ENCODE measurements at places on chromosomes 4 and X.

- no peak for DNase-seq
These were observed 120.0 kb upstream of the EGFL6 start for GRCh38 chrX:13449441-13449840.

GRCh38 chr4:102324730-102325129 is 20.6 kb downstream of the SLC39A8 start:
- DNase-seq = no peak

DNA sequence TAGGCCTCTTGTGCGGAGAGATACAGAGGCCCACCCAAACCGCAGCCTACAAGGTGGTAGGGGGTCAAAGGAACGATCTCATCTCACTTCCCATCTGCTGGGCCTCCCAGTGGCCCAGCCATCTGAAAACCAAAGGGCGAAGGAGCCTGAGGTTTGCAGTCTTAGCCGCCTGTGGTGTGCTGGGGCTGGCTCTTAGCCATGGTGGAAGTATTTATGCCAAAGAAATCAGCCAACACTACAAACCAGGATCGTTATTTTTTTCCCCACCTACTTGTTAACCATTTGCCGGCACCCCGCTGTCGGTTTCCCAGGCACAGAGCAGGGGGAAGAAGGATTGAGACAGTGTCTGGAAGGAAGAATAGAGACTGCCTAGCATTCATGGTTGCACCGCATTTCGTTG is 30.9 kb upstream of the CDKL5 start:
- no peak for DNase-seq

DNA sequence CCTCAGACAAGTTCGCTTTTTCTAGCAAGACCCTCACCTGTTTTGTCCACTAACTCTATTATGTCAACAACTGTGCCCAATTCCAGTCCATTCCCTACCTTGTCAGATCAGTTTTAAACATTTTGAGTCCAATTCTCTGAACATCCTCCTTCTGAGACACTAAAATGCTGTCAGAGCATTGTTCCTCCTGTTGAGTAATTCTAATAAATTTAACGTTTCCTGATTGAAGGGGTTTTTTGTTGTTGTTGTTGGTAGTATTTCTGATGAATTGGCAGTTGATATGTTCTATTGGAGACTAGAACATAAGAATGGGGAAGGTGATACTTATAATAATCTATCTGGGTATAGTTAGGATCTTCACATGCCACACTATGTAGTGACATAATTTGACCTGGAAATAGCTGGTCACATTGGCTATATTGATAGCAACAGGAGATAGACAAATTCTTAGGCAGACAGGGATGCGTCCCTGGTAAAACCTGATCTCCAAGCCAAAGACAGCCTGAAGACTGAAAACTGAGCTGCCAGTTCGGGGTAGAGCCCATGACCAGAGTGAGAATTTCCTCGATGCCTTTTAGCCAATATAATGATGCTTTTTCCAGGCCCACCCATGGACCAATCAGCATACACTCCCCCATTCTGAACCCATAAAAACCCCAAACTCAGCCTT is 12.4 kb upstream of the CXCL2 start:
- no peak for DNase-seq

DNA sequence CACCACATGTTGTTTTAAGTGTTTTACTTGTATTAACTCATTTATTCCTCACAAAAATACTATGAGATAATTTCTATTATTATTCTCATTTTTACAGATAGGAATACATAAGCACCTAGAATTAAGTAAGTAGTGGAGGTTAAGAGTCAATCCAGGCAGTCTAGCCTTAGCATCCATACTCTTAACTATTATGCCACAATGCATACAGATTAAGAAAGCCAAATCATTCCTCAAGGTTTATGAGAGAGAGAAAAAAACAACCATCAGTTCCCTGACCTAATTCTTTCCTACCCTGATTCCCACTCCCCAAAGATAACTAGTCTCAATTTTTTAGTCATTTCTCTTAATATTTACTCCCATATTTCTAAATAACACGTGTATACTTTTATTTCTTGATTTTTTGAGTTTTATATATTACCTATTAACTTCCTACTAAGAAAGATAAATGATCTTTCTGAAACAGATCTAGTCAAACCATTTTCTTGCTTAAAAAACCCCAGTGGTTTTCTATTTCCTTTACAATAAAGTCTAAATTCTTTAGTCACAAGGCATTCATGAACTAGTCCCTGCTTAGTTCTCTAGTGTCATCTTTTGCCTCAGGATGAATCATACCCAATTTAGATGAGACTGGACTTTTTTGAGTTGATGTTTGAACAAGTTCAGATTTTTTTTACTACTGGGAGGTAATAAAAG is 16.0 kb downstream of the UBA6 start:
- DNase-seq = no peak

- DNase-seq = no peak
These were observed 53.1 kb upstream of the TSPAN5 start for GRCh38 chr4:98711526-98711925.

- DNase-seq = no peak
These were observed 136.6 kb downstream of the AFF1 start for GRCh38 chr4:87071401-87071800.

DNA sequence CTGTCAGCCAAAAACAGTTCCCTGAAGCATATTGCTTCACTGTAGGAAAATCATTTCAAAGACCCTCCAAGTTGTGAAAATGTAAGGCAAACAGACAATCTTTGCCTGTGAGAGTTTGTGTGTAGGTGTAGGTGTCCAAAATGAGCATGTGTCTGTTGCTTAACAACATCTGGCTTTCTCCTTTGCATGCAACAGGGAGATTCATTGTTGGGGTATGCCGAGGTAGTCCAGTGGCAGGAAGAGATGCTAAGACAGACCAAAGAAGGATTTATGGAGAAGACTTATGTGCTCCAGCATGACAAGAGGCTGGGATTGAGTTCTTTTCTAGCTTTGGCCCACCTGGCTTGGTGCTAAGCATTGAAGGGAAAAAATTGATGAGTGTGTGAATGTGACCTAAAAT is 29.8 kb upstream of the SMAD1 start:
- DNase-seq = no peak

GRCh38 chr4:147157860-147158701 is 212.4 kb upstream of the TTC29 start:
- no peak for DNase-seq

DNA sequence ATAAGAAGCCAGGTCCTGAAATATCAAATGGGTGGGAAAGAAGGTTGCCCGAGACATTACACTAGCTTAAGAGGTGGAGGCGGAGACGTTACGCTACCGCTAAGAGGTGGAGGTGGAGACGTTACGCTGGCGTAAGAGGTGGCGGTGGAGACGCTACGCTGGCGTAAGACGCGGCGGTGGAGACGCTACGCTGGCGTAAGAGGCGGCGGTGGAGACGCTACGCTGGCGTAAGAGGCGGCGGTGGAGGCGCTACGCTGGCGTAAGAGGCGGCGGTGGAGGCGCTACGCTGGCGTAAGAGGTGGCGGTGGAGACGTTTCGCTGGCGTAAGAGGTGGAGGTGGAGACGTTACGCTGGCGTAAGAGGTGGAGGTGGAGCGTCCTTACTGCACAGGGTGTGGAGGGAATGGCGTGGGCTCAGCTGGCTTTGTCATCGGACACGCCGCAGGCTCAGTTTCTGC is 12.8 kb downstream of the CYP4V2 start:
- DNase-seq = no peak

DNA sequence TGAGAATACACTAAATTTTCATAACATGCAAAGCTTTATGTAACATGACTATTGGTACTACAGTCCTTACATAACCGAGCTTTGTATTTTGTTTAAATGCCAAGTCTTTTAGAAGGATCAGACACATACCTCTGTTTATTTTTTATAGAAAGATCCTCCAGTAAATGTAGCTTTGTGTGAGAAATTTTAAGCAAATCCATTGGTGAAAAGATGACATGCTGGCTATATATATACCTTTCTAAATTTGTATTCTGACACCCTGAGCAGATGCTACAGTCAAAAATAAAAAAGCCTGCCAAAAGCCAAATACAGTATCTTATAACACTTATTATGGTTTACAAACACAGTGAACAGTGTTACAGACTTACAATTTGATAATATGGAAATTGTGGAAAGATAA is at the start of gene YIPF7:
Gene YIPF7, minus strand, starts transcription at position 201 of the 400 bp plus-strand sequence. CDS start 1,525 bp downstream, outside the sequence.
- no peak for DNase-seq
